ENCODE measurements at places on chromosomes 12 and 14.

DNA sequence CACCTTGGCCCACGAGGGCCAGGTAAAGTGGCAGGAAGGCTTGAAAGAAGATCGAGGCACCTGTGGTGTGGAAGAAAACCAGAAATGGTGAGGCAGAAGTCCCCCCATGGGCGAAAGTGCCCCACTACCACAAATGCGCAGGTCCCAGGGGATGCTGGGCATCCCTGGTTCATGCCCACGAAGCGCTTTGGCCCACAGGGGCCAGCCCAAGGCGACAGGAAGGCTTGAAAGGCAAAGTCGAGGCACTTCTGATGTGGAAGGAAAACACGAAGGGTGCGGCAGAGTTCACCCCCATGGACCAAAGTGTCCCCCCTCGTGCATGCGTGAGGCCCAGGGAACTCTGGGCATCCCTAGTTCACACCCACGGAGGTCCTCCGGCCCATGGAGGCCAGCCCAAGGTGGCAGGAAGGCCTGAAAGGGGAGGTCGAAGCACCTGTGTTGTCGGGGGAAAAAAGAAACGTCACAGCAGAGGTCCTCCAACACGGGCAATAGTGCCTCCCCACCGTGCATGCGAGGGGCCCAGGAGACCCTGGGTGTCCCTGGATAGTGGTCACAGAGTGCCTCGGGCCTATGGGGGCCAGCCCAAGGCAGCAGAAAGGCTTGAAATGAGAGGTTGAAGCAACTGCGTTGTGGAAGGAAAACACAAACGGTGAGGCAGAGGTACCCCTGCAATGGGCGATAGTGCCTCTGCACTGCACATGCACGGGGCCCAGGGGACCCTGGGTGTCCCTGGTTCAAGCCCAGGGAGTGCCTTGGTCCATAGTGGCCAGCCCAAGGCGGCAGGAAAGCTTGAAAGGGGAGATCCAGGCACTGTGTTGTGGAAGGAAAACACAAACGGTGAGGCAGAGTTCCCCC lies 373.9 kb downstream of the ALG10 start:
- DNase-seq: no peak

DNA sequence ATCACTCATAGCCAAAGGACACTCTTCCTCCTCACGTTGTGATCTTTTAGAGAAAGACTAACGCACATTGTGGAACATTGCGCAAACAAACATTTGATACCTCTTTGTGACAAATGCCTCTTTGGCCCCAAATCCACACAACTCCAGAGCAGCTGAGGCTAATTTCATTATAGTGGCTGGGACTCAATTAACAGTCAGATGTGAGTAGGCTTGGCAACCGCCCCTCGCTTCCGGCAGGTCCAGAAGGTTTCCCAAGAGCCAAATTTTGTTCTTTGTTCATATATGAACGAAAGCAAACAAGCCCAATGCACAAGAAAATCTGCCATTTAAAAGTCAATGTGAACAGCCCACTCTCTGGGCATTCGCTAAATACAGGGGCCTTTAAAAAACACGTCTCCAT lies 273.9 kb downstream of the GLT1D1 start:
- no peak for DNase-seq

DNA sequence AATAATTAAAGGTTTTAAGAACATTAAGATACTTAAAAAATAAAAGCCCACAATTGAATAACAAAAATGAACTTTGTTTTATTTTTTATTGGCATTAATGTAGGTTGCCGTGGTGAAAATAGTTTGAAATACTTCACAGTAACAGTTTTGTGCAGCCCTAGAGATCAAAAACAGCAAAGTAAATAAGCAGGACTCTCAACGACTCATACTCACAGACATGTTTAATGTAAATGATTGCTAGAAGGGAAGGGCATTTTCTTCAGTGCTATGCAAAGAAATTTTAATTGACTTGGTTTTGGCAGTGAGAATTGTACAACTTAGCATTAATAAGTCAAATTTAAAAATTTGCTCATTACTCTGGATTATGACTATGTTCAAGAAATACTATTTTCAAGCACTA lies 16.0 kb downstream of the TRMT5 start:
- DNase-seq: no peak

DNA sequence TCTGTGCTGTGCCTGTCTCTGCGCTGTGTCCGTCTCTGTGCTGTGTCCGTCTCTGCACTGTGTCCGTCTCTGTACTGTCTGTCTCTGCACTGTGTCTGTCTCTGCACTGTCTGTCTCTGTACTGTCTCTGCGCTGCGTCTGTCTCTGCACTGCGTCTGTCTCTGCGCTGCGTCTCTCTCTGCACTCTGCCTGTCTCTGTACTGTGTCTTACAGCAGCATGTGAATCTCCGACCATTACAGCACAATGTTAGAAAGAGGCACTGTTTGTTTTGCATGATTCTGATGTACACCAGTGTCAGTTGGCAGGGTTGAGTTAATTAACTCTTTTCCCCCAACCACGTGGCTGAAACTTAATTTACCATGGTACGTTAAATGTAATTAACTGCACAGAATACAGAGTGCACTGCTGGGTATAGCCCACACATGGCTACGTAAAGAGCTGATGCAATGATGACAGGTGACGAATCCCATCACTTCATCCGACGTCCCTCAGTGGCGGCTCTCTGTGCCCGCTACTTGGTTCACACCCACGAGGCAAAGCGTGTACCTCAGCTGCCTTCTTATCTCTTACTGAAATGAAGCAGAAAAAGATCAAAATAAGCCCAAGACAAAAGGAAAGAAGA lies 127.7 kb upstream of the SFSWAP start:
- DNase-seq: no peak

DNA sequence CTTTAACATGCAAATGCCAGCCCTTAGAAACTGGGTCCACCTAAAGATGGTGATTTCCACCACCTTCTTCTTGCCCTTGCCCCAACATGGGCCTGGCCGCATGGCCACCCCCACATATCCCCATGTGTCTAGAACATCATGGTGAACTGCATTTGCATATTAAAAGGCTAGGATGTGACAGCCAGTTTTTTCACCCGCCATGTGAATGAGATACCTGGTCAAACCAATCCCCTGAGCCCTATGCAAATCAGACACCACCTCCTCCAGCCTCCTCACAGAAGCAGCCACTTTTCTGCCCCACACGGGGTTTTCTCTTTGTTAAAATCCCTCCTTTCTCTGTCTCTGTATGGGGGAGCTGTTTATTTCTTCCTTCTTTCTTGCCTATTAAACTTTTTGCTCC lies 1322.5 kb downstream of the FSCB start:
- no peak for DNase-seq

GRCh38 chr12:114209861-114210260 lies 196.1 kb downstream of the TBX5 start:
- DNase-seq: no peak

- DNase-seq: no peak
These were observed 23.6 kb downstream of the TCHP start for GRCh38 chr12:109923481-109924245.

- no peak for DNase-seq
These were observed 15.0 kb downstream of the PACS2 start for GRCh38 chr14:105329411-105330150.

DNA sequence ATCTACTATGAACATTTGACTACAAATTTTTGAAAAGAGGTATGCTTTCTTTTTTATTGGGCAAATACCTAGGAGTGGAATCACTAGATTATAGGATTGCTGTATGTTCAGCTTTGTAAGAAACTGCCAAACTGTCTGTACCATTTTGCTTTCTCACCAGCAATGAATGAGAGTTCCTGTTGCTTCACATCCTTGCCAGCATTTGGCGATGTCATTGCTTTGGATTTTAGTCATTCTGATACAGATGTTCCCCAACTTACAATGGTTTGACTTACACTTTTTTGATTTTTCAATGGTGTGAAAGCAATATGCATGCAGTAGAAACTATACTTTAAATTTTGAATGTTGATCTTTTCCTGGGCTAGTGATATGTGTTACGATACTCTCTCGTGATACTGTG lies 328.7 kb downstream of the RAD51B start:
- no peak for DNase-seq

DNA sequence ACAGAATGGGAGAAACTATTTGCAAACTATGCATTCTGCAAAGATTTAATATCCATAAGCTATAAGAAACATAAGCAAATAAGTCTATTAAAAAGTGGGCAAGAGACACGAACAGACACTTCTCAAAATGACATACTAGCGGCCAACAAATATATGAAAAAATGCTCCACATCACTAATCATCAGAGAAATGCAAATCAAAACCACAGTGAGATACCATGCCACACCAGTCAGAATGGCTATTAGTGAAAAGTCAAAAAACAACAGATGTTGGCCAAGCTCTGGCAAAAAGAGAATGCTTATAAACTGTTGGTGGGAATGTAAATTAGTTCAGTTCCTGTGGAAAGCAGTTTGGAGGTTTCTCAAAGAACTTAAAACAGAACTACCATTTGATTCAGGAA lies 121.3 kb downstream of the KCNMB4 start:
- DNase-seq: no peak
